Stimulated activated CD8-positive, alpha-beta memory T cell treated with anti-CD3 and anti-CD28 coated beads, Interleukin-4, amount 100 ng/mL, for 4 hours (primary cell): ENCODE measurements at places on chromosomes 2 and 18.

- no peak for DNase-seq
Observed at GRCh38 chr2:186485576-186485870, 537 bp upstream of the ZC3H15 start.

- no peak for DNase-seq
Observed at GRCh38 chr2:129883121-129883520, 96.3 kb upstream of the RAB6C start.

DNA sequence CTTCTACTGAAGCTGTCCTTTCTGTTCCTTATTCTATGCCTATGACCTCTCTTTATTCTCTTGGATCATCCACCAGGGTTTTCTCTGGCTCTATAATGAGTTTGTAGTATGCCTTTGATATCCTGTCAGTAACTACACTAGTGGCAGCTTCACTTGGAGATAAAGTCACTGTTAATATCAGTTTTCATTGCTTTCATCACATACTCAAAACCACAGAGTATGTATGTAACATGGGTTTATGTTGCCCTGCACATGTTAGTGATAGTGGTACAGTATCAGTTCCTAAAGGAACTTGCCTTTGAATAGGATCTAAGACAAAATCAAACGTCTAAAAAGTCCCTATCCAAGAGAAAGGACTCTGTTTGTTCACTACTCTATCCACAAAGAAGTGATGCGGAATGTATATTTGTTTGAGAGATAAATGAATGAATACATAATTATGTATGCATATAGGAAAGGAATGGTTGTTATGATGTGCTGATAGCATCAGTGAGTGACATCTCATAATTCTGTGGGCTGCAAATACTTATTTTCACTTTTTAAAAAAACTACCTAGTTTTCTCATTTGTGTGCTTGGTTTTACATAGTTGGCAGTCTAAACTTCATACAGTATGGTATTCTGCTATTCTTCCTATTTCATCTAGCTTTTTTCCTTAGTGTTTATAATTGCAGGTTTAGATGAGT lies 45.1 kb downstream of the TET3 start:
- DNase-seq = no peak

- no peak for DNase-seq
Observed at GRCh38 chr2:174527959-174528358, 41.1 kb upstream of the GPR155 start.

DNA sequence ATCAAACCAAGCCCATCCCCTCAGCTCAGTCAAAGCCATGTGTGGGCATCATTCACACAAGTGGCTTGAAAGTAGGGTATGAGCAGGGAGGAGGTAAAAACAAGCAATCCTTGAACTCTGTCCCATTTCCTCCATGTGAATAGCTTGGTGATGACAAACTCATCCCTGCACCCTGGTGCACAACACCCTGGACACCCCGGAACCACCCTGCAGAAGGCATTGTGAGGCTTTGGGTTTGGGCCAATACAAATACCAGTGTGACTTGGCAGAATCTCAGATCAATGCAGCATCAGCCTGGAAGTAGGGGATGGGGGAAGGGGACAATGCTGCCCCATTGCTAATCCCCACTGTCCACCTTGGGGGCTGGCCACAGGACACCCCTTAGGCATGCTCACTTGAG lies 28.6 kb downstream of the TGFA start:
- no peak for DNase-seq

- no peak for DNase-seq
Observed at GRCh38 chr2:120465989-120466703, 120.2 kb downstream of the INHBB start.

- no peak for DNase-seq
Observed at GRCh38 chr2:108633409-108633808, 85.9 kb upstream of the RANBP2 start.

GRCh38 chr2:175227393-175227792 lies 45.9 kb upstream of the ATP5MC3 start:
- DNase-seq = no peak

DNA sequence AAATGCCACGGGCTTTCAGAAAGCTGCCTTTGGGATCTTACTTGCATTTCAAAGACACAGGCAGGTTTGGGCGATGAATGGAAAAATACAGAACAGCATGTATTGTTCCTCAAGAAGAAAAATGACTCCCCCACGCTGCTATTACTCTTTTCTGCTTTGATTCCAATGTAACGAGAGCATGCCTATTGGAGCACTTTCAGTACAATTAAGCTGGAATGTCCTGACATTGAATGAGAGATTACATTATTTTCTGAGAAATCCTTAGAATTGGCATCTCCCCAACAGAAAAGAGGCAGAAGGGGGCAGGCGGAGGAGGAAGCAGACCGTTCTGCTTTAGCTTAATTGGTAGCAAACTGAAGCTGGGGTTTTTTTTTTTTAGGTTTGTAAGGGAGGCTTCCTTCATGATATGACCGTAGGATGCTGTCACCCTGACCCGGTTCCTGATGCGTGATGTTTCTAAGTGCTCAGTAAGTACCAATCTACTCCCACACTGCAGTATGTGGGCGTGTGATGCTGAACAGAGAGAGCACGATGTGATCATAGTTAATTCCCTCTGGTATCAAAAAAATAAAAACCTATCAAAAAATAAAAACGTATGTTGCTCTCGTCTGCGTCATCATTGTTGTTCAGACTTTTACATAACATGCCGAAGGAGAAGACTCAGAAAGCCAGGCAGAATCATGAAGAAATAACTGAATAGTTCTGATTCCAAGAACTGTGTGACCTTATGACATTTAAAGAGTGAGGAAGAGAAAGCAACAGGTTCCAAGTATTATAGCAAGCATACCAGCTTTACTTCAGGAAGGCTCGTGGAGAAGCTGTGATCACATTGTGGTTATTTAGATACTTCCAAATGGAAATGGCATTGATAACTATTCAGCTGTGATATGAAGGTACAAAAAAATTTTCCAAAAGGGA lies 40.5 kb downstream of the LONRF2 start:
- no peak for DNase-seq

GRCh38 chr2:101305035-101305434 lies 3.5 kb downstream of the RNF149 start:
- DNase-seq = no peak

- peak; percentile 47 for DNase-seq
Observed at GRCh38 chr2:172427256-172427989, at the start of gene ITGA6. TSS of gene ITGA6 (plus strand) at chr2:172427586.

- no peak for DNase-seq
Observed at GRCh38 chr2:66073172-66073571, 361.8 kb upstream of the MEIS1 start.

DNA sequence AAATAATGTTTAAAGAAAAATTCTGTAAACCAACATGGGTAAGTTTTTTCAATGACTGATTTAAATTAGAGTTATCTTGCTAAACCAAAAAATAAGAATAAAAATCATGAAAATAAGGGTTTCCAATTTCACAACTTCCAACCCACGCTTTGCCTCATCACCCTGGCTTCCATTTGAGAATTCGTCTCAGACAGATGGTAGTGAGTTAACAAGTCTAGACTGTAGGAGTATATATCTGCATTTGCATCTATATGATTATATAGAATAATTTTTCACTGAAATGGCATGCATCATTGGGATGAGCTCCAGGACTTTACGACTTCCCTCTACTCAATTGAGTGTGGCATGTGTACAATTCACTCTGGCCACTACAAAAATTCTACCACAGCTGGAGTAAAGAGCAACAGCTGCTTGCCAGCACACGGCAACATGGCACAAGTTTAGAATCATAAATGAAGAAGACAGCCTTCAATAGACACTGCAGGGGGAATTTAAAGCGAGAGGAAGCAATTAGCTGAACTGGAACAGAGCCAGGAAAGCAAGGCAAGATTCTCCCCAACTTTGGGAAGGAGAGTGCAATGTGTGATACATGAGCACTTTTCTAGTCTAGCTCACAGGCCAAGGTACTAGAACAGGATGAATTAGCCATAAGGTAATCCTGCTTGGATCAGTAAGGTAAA lies 1673.5 kb upstream of the CELF4 start:
- DNase-seq = no peak

DNA sequence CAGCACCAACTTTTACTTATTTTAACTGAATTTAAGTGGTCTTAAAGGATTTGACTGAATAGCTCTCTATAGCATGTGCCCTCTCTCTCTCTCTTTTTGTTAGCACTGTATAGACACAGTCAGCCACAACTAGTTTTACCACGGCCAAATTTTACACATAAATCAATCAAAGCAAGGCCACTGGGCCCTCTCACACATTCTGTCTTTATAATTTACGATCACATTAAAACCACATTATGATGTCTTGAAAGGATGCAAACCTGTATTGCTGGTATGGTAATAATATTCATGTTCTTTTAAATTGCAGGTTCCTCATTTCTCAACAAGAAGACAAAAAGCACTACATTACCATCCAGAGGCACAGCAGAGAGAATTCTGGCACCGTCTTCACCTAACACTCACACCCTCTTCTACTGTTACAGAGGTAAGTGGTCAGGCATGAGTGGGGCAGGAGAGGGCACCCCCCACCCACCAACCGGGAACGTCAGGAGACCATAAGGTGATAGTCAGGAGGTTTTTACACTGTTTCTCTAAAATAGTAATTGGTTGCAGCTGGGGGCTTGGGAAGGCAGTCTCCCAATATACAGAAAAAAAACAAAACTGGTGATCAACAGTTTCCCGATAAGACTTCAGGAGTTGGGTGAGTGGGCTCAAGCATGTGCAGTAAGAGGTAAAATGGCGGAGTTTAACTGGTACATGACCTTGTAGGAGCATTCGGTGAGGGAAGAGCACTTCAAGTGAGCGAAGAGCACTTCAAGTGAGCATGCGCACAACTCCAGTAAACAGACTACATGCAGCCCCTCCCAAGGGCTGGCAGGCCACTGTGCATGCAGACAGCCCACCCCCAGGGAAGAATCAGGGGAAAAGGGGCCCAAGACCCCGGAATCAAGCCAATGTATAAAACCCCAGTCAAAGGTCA lies 296.7 kb downstream of the PIEZO2 start:
- no peak for DNase-seq

GRCh38 chr2:55418512-55419232 lies 984 bp downstream of the CCDC88A start:
- DNase-seq = no peak

DNA sequence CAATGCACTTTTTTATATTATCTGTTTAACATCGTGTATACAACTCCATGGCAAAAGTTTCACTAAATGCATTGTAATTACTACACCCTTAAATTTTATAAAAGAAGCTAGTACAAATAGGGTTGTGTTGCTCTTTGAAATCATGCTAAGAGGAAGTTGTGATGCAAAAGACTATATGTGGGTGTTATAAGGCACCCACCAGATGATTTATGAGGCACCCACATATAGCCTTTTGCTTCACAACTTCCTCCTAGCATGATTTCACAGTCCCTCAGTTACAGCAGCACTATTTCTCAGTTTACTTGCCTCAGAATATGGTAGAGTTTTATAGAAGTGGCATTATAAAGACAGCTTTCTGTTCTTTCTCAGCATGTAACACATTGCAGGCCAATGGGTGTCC lies 277.3 kb upstream of the DOK6 start:
- DNase-seq = no peak

DNA sequence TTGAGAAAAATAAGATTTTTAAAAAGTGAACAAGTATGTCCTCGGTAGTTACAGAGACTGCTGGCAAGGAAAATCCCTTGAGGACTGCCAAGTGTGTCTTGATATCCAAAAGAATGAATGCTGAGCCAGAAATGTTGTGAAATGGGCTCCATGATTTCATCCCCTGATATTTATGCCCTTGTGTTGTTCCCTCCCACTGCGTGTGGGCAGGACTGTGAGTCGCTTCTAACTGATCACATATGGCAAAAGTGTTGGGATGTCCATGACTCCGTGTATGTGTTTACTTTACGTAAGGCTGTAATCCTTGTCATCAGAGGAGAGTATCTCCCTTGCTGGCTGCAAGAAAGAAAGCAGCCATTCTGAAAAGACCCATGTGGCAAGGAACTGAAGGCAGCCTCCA lies 285.1 kb downstream of the SS18 start:
- DNase-seq = no peak

- DNase-seq = no peak
Observed at GRCh38 chr2:190149200-190149599, 86.7 kb upstream of the MSTN start.
